ENCODE measurements at places on chromosomes 4 and X.

DNA sequence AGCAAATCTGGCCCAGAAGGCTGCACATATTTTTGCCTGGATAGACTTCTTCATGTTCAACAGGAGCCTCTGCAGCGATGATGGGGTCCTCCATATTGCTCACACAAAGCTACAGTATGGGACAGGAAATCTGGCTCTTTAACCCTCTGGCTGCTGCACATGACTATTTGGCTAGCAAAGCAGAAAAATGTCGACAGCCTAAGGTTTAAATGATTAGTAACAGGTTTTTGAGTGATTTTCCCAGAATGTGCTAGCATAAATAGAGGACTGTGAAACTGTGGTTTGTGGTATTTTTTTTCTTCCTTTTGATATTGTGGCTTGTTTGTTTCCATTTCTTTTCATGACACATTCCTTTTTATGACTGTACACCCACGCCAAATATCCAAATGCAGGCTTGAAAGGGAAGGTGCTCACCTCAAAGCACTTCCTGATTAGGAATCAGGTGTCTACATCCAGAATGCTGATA lies 120.2 kb upstream of the GK2 start:
- no peak for DNase-seq

DNA sequence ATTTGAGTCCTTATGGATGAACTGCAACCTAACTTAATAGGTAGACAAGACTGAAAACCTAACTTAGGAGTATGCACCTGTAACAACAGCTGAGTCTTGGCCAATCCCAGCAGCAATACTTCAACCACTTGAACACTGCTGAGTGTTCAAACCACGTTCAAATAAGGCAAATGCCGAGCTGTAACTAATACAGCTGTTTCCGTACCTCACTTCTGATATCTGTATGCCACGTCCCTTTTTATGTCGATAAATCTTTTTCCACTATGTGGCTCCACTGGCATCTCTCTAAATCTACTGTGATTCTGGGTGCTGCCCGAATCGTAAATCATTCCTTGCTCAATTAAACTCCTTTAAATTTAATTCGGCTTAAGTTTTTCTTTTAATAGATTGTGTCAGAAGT lies 459.7 kb downstream of the INPP4B start:
- DNase-seq, result no peak

GRCh38 chrX:112877771-112878173 lies 37.1 kb upstream of the AMOT start:
- no peak for DNase-seq

GRCh38 chr4:88621763-88622327 lies 29.6 kb downstream of the HERC3 start:
- no peak for DNase-seq

DNA sequence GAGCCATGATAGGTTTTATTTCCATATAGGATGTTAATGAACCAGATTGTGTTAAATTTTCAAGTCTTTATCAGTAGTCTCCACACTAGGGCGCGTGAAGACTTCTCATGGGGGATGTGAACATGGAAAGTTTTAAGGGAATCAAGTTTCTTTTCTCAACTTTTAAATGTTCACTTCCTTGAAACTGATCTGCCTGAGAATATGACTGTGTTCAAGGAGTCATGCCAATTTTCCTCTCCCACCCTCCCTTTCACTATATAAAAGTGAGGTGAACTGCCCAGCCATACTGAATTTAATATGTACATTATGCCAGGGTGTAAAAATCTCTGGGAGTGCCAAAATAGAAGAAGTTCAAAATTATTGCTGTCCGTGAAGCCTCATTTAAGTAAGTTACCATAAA lies 30.4 kb upstream of the HPGDS start:
- no peak for DNase-seq

GRCh38 chr4:32163125-32163524 lies 1443.0 kb downstream of the PCDH7 start:
- DNase-seq, result no peak

GRCh38 chr4:145879598-145879997 lies 59.0 kb downstream of the ZNF827 start:
- DNase-seq, result no peak

DNA sequence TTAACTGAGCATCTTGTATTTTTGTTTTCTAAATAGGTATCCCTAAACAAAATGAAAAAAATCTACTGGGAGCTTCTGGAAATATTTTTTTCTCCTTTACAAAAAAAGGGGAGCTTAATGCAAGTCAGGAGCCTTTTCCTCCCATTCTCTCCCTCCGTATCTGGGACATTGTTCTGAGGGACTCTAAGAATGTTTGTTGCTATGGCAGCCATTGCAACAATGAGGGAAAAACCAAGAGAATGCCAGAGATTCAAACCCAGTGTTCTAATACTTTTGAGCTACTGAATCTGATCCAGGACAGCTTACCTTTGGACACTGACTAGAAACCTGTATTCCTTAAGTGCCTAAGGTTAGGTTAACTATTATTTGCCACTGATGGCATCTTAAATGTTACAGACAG lies 485.7 kb upstream of the HS3ST1 start:
- DNase-seq, result no peak

DNA sequence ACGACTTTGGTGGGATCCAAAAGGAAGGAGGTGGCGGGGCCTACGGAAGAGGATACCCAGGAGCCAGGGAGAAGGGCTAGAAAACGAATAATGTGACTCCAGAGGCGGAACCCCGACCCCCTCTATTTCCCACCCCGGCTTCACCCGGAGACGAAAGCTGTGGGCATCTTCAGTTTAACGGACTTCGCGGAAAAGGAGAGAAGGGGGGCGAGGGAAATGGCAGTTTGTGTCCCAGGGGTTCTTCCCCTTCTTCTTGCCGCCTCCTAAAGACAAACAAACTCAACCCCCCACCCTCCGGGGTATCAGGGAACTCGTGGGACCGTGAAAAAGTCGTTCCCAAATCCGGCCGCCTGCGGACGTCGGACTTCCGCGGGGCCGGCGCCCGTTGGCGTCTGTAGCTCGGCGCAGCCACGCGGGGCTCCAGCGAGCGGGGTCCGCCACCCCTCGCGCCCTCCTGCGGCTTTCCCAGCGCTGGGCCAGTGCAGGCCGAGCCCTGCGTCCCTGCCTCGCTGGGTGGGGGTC lies 3.6 kb upstream of the LEF1 start:
- no peak for DNase-seq

GRCh38 chrX:84046403-84046984 lies 141.5 kb downstream of the RPS6KA6 start:
- DNase-seq, result no peak

GRCh38 chr4:182819751-182820150 lies 97.4 kb downstream of the DCTD start:
- no peak for DNase-seq
